ENCODE measurements at places on chromosomes 12 and 14. TPM values are rescaled to one million over a fixed set of nuclear protein-coding genes. Genes with fewer than 3 reads are reported as not detected.

The KRT8 gene
- 168 TPM for total RNA-seq

DNA sequence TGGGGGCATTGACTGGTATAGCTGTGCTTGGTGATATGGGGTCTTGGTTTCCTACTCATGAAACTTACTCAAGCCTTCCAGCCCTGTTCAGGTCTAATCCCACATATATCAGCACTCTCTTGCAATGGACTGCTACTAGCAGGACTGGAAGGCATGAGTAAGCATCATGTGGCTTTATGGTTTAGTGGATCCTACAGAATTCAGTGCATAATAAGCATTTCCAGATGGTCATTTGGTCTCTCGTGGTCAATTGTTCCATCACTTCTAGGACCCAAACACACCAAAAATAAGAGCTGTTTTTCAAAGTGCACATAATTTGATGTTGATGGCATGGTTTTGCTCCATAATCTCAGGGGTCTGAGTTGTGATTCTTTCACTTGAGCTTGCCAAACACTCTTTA, 114.4 kb downstream of the LMNTD1 start:
- no peaks in the 10 kb centered on the region for H3K27me3 ChIP-seq
- no peak overlapping the region for H3K27ac ChIP-seq
- H3K4me1 ChIP-seq: peaks cover 3% of the 10 kb centered on the region
- no peak for DNase-seq
- no peaks in the 10 kb centered on the region for H3K36me3 ChIP-seq
- no peak overlapping the region for H3K4me3 ChIP-seq

DNA sequence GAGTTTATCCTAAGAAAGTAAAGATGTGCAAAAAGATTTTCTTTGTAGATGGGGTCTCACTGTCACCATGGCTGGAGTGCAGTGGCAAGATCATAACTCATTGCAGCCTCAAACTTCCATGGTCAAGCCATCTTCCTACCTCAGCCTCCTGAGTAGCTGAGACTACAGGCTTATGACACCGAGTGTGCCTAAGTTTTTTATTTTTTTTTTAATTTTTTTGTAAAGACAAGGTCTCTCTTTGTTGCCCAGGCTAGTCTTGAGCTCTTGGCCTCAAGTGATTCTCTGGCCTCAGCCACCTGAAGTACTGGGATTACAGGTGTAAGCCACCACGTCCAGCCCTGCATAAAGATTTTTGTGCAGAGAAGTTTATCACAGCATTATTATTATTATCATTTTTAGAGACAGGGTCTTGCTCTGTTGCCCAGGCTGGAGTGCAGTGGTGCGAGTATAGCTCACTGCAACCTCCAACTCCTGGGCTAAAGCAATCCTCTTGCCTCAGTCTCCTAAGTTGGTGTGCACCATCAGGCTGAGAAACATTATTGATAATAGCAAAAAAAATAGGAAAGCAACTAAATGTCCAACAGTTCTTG, 19.3 kb upstream of the MDM2 start:
- H3K27me3 ChIP-seq: no peaks in the 10 kb centered on the region
- H3K4me3 ChIP-seq: no peak overlapping the region
- DNase-seq: no peak
- H3K4me1 ChIP-seq: peaks cover 6% of the 10 kb centered on the region
- H3K36me3 ChIP-seq: no peaks in the 10 kb centered on the region
- no peak overlapping the region for H3K27ac ChIP-seq

The CD4 gene
- 2.5 TPM for total RNA-seq

The PKP2 gene
- 11.1 TPM for total RNA-seq

DNA sequence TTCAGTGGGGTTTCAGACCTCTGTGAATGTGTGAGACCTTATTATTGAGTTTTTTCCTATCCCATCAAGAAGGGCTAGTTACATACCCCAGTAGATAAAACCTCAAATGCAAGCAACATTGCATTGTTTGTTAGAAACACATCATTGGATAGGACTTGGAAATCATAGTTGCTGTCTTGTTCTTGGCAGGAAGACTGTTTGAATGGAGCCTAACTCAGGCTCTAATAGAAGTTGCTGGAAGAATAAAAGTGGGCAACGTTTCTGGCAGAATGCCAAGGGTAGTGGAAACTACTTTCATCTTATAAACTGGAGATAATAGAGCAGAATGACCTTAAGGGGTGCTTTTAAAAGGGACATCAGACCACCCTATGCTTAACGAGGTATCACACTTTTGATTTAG, 9.9 kb upstream of the PTHLH start:
- no peak for DNase-seq
- peaks cover 17% of the 10 kb centered on the region for H3K27me3 ChIP-seq
- no peak overlapping the region for H3K4me3 ChIP-seq
- H3K36me3 ChIP-seq: no peaks in the 10 kb centered on the region
- H3K27ac ChIP-seq: no peak overlapping the region

All from neural progenitor cell (in vitro differentiated cells).